Left renal pelvis (tissue), 4 donors: ENCODE measurements at places on chromosomes 11 and 22.

DNA sequence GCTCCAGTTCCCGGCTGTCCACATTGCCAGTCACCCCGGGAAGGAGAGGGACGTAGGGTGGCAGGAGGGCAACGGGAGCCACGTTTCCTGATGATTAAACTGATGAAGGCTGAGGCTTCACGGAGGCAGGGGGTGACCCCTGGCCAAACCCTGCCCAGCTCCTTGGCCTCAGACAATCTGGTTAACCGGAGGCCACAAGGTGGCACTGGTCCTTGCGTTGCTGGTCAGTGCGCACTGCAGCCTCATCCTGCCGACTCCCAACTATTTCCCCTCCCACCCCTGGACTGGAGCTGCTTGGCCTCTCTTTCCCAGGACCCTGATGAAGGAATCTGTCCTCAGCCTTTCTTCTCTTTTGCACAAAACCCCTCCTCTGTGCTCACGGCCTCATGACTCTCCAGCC is 75.3 kb downstream of the PDE2A start:
- no peak for DNase-seq

- DNase-seq = no peak
Measured at GRCh38 chr11:36356201-36356600, 60.1 kb downstream of the PRR5L start.

GRCh38 chr22:22553735-22554586 is 5.1 kb downstream of the PRAME start:
- no peak for DNase-seq

DNA sequence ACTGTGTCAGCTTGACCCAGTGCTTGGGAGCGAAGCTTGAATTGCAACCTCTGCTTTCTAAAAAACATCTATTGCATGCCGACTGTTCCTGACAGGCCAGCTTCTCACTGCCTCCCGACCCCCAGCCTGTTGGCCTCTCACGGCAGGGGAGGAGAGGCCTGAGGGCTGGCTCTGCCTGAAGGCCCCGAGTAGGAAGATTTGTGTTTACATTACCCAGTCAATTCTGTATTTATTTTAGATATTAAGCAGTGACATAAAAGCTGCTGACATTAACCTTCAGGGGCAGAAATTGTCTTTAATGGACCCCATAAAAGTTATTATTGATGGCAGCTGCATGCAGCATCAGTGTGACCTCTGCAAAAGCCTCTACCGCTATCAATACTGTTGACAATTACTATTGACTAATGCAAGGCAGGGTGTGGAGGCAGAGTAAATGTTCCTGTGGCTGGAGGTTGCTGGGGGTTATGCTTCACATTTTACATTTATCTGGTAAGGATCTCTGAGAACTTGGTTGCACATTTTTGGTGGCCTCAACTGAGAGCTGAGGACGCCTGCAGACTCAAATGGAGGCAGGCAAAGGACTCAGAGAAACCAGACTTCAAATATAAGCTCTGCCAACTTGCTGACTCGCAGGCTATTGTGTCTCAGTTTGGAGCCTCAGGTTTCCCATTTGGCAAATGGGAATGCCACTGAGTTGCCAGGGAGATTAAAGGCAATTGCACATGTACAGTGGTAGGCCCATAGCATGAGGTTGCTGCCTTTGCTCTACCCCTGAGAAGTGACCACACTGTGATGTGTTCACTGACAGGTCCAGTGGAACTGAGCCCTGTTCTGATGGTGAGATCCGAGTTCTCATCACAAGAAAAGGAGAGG is 380.5 kb downstream of the TENM4 start:
- no peak for DNase-seq

GRCh38 chr11:2849994-2850770 is 35.4 kb downstream of the CDKN1C start:
- DNase-seq = no peak

DNA sequence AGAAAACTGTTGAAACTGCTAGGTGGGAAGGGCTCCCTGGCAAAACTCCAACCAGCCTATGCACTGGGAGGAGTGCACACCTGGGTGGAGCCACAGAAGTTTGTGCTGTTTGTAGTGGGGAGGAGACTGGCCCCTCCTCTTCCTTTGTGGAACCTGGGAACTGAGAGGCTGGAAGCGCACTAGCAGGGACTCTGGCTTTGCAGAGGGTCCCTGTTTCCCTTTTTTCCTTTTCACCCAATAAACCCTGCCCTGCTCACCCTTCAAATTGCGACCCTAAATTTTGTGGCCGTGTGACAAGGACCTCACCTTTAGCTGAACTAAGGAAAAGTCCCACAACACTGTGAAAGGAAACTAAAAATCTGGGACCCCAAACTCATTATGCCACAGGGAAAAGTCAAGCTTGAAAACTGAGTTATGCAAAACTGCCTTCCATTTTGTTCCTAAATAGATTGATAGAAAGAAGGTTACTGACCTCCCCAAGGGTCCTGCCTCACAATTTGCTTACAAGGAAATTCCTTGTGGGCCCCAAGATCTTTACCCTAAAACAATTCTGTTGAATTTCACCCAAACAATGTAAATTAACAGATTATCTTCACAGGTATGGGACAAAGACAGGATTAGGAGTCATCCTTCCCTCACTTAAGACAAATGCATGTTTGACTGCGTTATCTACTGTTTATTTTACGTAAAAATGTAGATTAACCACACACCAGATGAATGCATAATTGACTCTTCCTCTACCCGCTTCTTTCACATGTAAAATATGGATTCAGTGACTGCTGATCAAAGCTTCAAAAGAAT is 81.0 kb downstream of the SLC36A4 start:
- DNase-seq = no peak

DNA sequence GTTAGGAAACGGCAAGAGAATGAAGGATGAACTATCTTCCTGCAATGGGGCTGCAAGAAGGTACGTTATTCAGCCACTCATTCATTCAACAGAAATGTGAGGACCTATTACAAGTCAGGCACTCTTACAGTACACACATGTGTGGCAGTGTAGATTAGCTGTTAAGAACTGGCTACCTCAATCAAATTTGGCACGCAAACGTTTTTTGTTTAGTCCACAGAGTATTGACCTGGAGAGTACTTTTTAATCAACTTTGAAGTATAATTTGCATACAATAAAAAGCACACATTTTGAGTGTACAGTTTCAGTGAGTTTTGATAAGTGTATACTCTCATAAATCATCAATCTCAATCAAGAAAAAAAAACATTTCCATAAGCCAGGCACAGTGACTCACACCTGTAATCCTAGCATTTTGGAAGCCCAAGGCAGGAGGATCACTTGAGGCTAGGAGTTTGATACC is 24.2 kb downstream of the MRTFA start:
- no peak for DNase-seq
